ENCODE measurements at places on chromosomes 5 and 9.

GRCh38 chr5:149517461-149518122 lies 33.6 kb downstream of the CSNK1A1 start:
- no peak for DNase-seq

GRCh38 chr9:95989297-95989696 lies 113.8 kb downstream of the ERCC6L2 start:
- DNase-seq: no peak

- no peak for DNase-seq
These were observed 60.6 kb upstream of the SV2C start for GRCh38 chr5:76022611-76023010.

DNA sequence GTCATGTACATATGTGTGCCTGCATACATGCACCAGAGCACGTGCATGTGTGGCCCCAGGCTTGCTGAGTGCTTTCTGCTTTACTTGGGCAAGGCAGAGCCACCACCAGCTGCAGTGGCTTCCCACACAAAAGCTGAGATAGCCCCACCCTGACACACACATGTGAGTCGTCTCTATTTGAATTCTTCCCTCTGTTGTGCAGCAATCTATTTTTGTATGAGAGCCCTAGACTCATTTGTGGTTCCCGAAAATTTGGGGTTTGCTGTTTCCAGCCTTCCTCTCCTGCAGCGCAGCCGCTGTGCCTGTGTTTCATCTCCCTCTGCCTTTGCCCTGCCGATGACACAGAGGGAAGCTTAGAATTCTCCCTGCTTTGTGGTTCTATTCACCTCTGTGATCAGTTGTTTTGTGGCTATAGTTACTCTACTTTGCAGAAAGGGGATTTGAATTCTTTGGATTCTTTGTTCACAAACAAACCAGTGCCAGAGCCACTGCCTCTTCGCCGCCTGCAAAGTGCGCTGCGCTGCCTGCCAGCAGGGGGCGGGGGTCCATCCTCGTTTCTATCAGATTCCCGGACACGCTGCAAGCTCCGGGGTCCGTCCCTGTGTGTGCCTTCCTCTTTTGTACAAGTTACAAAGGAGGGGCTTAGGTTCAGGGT lies 95.8 kb upstream of the DAP start:
- DNase-seq: peak; percentile 78

DNA sequence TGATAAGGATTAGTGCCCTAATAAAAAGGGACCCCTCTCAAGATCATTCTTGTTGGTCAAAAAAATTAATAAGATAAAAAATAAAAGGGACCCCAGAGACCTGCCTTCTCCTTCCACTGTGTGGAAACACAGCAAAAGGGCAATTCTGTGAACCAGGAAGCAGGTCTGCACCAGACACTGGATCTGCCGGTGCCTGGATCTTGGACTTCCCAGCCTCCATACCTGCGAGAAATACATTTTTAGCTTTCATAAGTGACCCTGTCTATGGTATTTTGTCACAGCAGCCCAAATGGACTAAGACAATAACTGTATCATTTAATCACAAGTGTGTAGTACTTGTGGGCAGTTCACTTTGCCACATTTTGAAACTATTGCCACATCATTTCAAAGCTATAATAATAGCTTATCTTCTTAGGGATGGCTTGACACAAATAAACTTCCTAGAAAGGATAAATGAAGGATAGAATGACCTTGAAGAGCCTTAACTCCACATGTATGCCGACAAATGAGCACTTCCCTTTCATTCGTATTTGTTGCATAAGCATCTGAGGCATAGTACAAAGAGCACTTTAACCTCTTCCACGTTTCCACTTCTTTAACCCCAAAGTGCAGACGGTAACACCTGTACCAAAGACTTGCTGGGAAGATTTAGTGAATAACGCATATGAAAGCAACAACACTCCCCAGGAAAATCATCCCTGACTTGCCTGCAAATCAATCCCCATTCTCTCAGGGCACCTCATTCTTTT lies 336.5 kb downstream of the RFX3 start:
- DNase-seq: no peak

DNA sequence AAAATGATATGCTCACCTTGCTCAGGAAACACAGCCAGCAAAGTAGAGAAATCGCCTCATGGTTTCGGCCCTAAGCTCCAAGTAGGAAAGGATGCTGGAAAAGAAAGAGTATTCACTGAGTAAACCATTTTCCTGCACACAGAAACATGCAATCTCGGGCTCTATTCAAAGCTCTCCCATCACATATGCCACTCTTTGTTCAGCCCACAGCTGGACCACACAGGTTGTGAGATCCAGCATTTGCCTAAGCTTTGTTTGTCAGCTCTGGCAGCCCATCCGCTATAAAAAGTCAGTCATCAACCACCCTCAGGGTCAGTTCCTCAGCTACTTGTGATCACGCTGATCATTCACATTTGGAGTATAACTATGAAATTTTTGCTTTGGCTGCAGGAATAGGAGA lies 96.5 kb upstream of the SMARCA2 start:
- no peak for DNase-seq

- no peak for DNase-seq
These were observed 185.9 kb upstream of the RASA1 start for GRCh38 chr5:87081511-87082372.

DNA sequence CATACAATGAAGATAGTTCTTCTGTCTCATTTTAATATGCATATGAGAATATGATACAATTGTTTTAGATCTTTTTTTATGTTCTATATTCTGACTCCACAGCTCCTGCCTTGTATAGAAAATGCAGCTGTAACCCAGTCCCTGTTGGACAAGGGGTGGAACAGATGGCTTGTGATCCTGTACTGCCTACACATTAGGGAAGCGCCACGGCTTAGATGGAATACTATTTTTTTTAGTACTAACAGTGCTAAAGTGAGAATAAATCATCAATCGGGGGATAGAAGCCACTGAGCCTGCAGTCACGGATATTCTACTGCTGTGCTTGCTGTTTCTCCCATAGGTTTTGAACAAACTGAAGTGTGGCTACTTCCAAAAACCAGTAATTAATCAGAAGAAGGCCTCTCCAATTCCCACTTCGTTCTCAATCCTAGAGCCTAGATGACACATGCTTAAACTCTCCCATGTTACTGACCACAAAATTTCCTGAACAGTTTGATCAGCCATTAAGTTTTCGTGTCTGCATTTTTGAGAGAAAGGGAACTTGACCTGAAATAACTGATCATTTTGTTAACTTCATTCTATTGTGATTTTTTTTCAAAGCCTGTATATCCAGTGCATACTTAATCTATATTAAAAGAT lies 150.3 kb downstream of the CDH18 start:
- peak; percentile 14 for DNase-seq
